ENCODE measurements at places on chromosomes 11 and 22.

DNA sequence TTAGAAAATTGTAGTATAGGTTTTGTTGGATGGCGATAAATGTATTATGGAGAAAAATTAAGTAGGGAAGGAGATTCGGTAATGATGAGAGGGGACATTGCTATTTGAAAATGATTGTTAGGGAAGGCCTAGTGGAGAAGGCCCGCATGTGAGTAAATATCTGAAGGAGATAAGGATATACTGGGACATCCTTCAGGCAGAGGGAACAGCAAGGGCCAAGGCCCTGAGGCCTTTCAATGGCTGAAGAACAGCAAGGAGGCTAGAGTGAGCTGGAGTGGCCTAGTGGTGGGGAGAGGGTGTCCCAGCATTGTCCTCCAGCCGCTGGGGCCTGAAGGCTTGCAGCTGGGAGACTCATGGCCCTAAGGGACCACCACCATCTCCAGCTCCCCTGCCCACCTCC lies 23.2 kb upstream of the ARRB1 start:
- DNase-seq, result no peak

GRCh38 chr22:19115628-19116027 lies 6.6 kb downstream of the DGCR2 start:
- DNase-seq, result no peak

GRCh38 chr11:92580908-92581307 lies 356.3 kb downstream of the FAT3 start:
- no peak for DNase-seq

DNA sequence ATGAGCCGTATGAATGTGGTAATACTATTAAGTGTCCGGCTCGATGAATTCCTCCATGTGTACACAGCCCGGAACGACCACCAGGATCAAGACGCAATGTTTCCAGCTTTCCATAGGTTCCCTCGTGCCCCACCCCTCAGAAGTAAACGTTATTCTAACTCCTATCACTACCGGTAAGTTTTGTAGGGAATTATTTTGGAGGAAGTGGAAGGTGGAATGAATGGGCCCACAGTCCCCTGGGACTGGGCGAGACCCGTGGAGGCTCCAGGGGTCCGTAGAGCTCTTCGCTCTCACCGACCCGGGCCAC lies 720 bp upstream of the FAR1 start:
- no peak for DNase-seq

- DNase-seq, result no peak
These were observed 25.6 kb downstream of the NARS2 start for GRCh38 chr11:78548911-78549590.

DNA sequence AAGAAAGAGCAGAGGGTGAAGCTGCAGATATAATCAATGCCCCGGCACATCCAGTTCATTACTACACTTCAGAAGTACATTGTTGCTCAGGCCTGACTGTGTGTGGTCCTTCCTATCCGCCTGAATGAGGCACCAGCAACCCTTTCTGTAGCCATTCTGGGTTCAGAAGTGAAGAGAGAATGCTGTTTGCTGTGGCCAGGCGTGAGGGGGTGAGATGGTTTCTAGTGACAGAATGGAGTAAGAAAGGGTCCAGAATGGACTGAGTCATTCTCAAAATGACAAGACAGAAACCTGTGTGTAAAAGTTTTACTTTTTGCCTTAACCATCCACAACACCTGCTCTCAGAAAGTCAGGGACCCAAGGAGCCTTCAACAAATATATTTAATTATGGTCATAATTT lies 334.8 kb downstream of the GUCY1A2 start:
- no peak for DNase-seq

DNA sequence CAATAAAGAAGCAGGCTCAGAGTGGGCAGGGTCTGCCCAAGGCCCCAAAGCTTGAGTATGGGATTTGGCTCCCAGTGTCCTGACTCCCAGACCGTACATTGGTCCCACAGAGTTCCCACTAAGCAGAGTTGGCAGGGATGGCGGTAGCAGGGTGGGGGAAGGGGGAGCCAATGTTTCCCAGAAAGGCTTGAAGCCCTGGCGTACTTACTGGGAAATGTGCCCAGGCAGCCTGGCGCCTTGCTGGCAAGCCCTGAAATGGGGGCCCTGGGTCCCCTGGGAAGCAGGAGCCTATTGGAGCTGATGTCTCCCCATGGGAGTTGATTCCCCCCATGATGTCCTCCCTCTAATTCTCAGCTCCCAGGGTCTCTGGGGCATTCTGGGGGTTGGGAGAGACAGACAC lies 9.3 kb downstream of the ARHGEF17 start:
- peak; percentile 83 for DNase-seq

DNA sequence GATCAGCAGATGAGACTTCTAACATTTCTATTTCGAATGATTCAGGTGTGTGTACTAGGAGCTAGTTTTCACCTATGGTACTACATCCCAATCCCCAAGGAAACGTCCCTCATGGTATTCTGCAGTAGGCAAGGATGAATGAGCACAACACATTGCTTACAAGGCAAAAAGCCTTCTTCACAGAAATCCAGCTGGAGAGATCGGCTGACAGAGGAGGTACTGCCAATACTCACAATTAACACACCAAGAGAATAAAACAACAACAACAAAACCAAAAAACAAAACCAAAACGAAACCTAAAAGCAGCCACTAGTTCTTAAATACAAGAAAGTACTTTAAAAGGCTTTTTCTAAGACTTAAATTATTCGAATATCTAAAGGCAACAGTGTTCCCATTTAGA lies 101.4 kb downstream of the PICALM start:
- no peak for DNase-seq
